ENCODE measurements at places on chromosomes 2 and 18. TPM values are rescaled to one million over a fixed set of nuclear protein-coding genes. Genes with fewer than 3 reads are reported as not detected.

- no peak for DNase-seq
Measured at GRCh38 chr2:230952226-230952956, 27.3 kb upstream of the GPR55 start.

UGT1A9 gene
- total RNA-seq, result not detected

GRCh38 chr2:158501301-158501700, 44.5 kb downstream of the PKP4 start:
- DNase-seq, result no peak

ADCYAP1 gene
- total RNA-seq, result not detected

- DNase-seq, result no peak
Measured at GRCh38 chr2:80238692-80239469, 65.7 kb downstream of the LRRTM1 start.

DNA sequence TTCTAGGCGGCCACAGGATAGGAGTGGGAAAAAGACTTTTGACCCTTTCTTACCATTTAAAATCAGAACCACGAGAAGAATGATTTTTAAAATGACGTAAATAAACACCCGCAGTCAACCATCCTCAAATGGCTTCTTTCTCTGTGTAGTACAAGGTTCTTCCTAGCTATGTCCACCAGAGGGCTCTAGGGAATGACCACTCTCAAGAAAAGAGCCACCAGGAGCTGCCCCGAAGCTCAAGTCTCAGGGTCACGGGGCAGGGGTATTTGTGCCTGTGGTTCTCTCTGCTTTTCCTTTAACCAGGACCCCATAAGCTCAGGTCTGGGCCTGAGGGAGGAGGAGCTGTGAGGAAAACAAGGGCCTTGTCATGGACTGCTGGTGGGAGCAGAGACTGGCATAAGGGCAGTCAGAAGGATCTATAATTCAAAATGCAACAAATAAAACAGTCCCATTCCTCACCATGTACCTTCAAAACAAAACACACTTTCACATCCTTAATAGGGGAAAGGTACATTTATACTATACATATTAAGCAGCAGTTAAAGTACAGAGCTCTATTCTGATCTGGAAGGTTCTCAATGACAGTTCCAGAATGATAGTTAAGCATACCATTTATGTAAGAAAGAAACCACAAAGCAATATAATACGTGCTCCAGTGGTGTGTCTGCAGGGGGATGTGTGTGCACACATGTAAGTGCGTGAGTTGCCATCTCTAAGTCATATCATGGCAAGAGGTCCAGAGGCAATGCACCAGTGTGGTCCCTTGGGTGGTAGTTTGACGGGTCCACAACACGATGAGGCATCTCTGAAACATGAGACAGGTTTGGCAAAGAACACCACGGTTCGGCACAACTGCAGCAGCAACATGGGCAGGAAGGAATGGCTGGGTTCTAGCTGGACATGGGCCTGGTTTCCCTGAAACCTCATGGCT, 18.6 kb downstream of the LYPD1 start:
- no peak for DNase-seq

GRCh38 chr18:74488864-74489263, 7.3 kb upstream of the CNDP2 start:
- no peak for DNase-seq

- no peak for DNase-seq
Measured at GRCh38 chr2:20467789-20468548, 21.1 kb downstream of the RHOB start.

DNA sequence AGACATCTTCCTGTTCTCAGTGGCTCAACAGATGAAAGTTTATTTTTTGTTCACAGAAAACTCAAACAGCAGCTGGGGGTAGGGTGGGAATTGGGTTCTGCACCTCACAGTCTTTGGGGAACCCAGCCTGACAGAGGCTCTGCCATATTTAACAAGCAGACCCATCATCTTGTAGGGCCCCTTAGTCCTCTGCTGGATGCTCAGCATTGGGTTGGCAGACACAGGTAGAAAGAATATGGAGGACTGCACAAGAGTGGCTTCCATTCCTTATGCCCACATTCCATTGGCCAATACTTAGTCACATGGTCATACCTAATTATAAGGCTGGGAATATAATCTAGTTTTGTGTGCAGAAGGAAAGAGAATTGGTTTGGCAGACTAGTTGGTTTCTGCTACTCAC, 89.1 kb downstream of the MYO3B start:
- no peak for DNase-seq

ERBB4 gene
- total RNA-seq, result 29.2 TPM

TRABD2A gene
- 1.3 TPM for total RNA-seq

KYNU gene
- total RNA-seq, result 1.4 TPM

GRCh38 chr2:36290306-36290856, 65.2 kb upstream of the CRIM1 start:
- no peak for DNase-seq

GRCh38 chr18:39788383-39788782, 2166.7 kb upstream of the PIK3C3 start:
- no peak for DNase-seq

DNA sequence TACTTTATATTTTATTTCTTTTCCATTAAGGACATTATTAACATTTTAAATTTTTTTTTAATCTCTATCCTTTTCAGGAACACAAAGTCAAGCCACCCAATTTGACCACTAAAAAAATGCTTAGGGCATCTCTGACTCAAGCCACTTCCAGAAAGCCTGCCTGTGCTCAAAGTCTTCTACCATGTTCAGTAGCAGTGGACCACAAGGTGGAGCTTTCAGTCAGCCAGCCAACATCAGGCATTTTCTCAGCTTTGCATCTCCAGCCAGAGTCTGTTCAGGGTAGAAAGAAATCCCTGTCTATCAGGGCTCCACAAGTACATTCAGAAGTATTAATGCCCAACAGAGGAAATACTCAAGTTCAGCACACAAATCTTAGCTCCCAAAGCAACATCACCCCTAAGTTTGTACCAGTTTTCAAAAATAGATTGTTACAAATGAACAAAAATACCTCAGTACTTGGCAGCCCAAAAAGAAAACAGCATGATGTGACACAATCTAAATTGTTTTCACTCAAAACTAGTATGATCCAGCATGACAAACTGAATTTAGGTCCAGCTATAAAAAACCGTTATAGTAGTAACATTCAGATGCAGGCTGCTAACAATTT, 37.6 kb downstream of the C18orf63 start:
- peak; percentile 54 for DNase-seq

- DNase-seq, result no peak
Measured at GRCh38 chr2:195316486-195316885, 340.5 kb upstream of the SLC39A10 start.

- no peak for DNase-seq
Measured at GRCh38 chr2:64672708-64673107, 19.0 kb upstream of the SERTAD2 start.

- no peak for DNase-seq
Measured at GRCh38 chr18:79681484-79682387, 2.1 kb downstream of the CTDP1 start.

GPAT2 gene
- total RNA-seq, result 2.2 TPM

DNA sequence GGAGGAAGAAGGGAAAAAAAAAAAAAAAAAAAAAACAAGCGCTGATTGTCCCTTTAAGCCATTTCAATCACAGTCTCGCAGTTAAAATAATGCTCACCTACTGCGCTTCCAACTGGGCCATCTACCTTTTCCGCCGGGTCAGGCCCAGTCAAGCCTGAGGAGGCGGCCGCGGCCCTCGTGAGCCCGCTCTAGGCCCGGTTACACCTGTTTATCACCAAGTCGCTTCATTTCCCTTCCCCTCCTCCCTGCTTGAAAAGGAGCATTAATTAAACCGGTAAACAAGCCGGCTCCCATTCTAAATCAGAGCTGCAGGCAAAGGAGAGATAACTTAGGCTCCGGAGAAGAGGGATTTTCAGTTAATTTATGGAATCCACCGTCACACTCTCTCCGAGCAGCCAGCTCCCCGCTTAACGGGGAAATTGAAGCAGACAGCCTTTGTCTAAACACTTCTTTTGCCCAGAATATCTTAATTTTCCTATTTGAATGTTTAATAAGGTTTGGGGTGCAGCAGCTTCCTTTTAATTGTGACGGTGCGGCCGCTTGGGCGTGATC, 140.1 kb upstream of the SIX3 start:
- no peak for DNase-seq

DNA sequence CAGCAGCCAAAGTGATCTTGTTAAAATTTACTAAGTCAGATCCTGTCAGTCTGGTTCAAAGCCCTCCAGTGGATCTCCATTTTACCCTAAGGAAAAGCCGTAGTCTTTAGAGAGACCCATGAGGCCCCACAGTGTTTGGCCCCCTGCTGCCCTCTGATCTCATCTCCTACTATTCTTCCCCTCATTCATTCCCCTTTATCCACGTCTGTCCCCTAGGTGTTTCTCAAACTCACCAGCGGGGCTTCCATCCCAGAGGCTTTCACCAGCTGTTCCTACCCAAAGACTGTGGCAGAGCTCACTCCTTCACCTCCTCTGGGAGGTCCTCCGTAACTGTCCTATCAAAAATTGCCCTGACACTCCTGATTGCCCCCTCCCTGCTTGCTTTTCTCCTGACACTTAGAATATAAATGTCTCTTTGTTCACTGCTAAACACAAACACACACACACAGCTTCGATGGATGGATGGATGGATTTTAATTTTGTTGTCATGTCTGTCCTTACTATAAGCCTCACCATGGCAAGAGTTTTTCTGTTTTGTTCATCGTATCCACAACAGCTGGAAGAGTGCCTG, 26.1 kb downstream of the LIMS1 start:
- DNase-seq, result no peak

- DNase-seq, result peak; percentile 10
Measured at GRCh38 chr2:156110890-156111289, 221.6 kb downstream of the NR4A2 start.

FSIP2 gene
- total RNA-seq, result 0.33 TPM

DNA sequence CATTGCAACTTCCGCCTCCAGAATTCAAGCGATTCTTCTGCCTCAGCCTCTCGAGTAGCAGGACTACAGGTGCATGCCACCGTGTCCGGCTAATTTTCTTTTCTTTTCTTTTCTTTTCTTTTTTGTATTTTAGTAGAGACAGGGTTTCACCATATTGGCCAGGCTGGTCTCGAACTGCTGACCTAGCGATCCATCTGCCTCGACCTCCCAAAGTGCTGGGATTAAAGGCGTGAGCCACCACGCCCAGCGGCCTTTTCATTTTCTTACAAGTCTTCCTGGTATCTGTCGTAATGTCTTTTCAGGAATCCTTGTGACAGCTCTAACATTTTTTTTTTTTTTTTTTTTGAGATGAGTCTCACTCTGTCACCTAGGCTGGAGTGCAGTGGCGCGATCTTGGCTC, 66.4 kb upstream of the EDAR start:
- no peak for DNase-seq

- no peak for DNase-seq
Measured at GRCh38 chr2:3071685-3072263, 305.8 kb downstream of the EIPR1 start.

DNA sequence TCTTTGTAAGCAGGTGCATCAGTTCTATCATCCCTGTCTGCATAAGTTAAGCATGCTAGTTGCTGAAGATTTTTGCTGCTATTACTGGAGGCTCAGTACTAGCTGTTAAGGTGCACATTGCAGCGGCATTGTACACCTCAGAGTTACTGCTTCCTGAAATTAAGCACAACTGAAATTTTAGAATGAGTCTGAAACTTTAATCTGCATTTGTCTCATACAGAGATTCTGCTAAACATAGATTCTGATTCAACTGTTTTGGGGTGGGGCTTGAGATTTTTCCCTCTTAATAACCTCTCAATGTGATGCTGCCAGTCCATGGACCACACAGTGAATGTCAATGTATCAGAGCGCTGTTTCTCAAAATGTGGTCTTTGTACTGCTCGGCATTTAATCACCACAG, 585.7 kb upstream of the GCFC2 start:
- DNase-seq, result no peak

IL1B gene
- 0.14 TPM for total RNA-seq
